ENCODE measurements at places on chromosomes 12 and 14.

DNA sequence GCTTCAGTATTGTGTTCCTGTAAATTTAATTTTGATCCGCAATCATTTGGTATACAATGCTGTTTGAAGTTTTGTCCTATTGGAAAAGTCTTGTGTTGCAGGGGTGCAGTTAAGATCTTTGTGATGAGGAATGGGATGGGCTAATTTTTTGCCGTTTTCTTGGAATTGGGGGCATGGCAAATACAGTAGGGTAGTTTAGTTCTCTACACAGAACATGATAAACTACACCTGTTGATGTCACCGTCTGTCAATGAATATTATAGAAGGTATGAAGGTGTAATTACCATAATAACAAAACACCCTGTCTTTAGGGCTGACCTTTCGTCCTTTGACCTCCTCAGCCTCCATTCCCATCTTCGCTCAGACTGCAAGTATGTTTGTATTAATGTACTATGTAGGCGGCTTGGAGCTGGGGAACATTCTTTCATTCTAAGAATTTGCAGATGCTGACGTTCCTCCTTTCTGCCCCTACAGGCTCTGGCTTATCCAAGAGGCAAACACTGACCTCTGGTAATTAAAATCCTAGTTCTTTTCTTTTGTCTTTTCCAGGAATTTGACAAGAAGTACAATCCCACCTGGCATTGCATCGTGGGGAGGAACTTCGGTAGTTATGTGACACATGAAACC, 1.7 kb downstream of the DYNLL1 start:
- DNase-seq: no peak

GRCh38 chr14:91405241-91405721, 12.3 kb downstream of the CCDC88C start:
- no peak for DNase-seq

GRCh38 chr12:91256411-91256810, 73.8 kb upstream of the DCN start:
- no peak for DNase-seq

- DNase-seq: no peak
Observed at GRCh38 chr12:92871116-92871515, 58.0 kb downstream of the EEA1 start.

GRCh38 chr12:62774794-62775193, 160.2 kb downstream of the PPM1H start:
- DNase-seq: no peak

- peak; percentile 35 for DNase-seq
Observed at GRCh38 chr12:13374793-13375192, 178.3 kb downstream of the EMP1 start.

DNA sequence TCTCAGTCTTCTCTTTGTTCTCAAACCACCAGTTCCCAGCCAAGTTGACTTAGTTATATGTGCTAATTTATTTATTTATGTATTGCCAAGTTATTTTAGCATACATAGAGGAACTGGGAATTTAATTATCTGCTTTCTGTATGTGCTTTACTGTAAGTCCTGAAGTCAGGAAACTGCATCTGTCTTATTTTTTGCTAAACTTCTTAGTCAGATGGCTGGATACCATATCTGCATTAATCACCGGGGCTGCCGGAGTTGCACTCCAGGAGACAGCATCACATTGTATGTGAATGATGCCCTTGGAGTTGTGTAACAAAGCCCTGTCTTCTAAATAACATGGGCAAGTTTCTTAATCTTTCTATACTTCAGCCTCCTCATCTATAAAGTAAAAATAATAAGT, 96.2 kb downstream of the MON2 start:
- no peak for DNase-seq

DNA sequence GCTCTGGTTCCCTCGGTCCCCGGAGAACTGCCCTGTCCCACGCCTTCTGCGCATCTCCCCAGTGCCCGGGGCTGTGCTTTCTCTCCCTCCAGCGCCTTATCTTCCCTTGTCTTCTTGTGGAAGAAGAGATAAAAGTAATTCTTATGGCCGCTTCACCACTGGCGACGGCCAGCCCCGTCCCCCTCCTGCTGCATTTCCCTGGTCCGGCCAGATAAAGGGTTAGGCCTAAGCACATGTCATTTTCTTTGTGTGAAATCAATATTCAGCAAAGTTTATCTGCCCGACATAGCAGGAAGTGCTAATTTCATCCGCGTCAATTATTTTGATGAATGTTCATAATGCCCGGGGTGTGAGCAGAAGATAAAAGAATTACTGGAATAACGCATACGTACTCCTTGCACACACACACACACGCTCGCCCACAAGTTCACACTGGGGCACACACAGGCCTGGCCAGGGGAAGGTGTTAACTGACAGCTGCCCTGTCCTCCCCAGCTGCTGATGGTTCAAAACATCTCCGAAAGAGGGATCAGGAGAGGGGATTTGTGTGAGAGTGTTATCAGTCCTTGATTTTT, 177.7 kb upstream of the LHX5 start:
- DNase-seq: no peak

- no peak for DNase-seq
Observed at GRCh38 chr12:92434607-92435025, 268.2 kb upstream of the PLEKHG7 start.

- DNase-seq: no peak
Observed at GRCh38 chr12:123129621-123130020, 21.3 kb downstream of the PITPNM2 start.

GRCh38 chr12:32146074-32146873, 39.6 kb downstream of the BICD1 start:
- DNase-seq: no peak

GRCh38 chr14:56342494-56342942, 224.3 kb downstream of the PELI2 start:
- DNase-seq: no peak

DNA sequence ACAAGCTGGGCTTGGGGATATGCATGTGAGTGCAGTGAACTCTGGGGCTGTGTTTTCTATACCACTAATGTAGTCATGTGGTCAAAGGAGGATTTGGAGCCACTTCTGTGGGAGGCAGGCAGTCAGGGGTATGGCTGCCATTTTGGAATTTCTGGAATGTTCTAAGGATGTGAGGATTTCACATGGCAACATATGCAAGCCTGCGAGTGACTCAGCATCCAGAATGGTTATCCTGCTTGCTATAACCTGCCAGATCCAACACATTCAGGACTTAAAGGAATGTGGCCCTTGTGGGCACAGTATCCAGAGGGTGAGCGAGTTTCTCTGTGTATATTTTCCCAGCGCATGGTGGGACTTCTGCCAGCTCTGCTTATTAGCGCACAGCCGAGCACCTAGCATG, 249.2 kb upstream of the PWP1 start:
- no peak for DNase-seq

GRCh38 chr12:53233671-53234121, 1.7 kb upstream of the RARG start:
- no peak for DNase-seq

DNA sequence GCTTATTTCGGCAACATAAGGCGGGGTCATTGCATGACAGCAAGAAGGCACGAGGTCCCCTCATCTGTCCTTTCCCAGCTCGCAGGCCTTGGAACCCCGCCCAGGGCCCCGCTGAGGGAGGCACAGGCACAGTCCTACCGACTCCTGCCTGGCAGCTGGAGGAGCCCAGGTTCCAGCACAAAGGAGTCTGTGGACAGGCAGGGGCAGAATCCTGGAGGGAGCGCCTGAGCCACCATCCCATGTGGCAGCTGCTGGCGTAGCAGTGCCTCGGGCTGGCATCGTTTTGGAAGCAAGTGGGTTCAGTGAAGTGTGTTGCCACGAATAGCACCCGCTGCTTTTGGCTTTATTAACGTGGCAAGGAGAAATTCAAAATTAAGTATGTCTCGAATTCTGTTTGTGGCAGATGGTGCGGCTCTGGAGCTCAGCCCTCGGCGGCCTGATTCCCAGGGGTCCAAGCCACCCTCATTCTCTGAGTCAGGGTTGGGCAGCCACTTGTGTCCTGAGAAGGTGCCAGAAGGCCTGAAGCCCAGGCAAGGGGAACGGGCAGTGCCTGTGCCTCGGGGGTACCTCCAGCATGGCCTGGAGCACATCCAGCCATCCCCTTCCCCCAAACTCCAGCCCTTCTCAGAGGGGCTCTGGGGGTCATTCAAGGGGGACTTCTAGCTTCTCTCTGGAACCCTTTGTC, 35.9 kb downstream of the SLC8B1 start:
- peak; percentile 90 for DNase-seq

- no peak for DNase-seq
Observed at GRCh38 chr14:68442828-68443629, 349.8 kb downstream of the ZFP36L1 start.

GRCh38 chr12:11922361-11922760, 148.4 kb upstream of the BCL2L14 start:
- DNase-seq: no peak

DNA sequence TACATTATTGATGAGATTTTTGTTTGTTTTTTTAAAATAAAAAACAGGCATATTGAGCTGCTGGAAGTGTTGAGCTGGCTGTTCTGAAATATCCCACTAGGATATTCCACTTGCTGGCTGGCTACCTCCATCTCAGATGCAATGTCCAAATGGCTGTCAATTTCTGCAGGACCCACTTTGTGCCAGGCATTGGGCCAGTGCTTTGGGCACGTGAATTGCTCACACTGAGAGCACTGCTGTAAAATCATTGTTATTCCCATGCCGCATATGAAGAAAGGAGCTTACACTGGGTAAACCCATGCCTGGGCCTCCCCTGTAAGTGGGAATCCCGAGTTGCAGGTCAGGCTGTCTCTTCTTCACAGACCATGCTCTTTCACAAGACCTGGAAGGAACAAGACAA, 56.7 kb downstream of the RGS6 start:
- peak; percentile 58 for DNase-seq

- DNase-seq: no peak
Observed at GRCh38 chr12:44000309-44000952, 164.6 kb downstream of the TMEM117 start.

DNA sequence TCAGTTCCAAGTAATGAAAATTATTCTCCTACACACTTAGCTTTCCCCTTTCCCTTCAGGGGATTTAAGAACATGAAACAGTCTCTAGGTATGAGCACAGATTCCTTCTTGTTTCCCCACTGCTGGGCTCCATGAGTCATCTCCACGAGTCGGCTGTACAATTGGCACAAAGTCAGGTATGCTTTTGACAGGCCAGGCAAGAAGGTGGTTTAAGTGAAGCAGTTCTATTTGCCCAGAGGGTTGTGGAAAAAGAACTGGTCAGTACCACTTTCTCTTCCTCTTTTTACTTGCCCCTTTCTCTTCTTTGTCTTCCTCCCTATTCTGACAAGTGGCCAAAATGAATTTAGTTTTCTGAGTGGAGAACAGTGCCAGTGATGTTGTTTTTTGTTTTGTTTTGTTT, 16.3 kb downstream of the DYNC1H1 start:
- no peak for DNase-seq

DNA sequence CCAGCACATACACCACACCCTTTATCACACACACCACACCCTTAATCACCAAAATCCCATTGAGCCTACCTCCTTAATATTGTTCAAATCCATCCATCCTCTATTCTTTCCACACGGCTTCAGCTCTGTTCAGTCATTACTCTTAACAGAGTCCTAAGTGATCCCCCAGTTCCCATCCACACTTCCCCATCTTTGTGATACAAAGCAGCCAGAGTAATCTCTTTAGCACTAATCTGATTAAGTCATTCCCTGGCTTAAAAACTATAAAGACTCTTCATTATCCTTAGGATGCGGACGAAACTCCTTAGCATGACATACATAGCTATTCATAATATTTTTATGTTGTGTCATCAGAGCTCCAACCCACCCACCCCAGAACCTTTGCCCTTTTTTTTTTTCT, 14.7 kb upstream of the MFAP5 start:
- DNase-seq: no peak

- DNase-seq: no peak
Observed at GRCh38 chr12:108531929-108532848, 17.1 kb downstream of the FICD start.

DNA sequence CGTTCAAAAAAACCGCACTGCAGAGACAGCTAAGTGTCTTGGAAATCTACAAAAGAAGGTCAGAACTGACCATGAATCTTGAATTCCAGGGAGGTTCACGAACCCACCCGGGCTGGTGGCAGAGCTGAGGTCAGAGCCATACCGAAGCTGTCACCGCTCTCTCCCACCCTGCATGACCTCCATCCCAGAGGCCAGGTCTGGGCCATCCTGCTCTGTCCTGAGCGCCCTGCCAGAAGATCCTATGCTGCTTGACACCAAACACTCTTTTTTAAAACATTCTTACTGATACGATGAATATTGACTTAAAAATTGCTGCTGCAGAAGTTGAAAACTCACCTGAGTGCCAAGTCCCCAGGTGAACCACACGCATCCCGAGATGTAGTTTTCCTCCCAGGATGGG, 329.1 kb upstream of the FKBP4 start:
- DNase-seq: no peak

- DNase-seq: no peak
Observed at GRCh38 chr12:94092516-94093241, 55.7 kb upstream of the PLXNC1 start.

DNA sequence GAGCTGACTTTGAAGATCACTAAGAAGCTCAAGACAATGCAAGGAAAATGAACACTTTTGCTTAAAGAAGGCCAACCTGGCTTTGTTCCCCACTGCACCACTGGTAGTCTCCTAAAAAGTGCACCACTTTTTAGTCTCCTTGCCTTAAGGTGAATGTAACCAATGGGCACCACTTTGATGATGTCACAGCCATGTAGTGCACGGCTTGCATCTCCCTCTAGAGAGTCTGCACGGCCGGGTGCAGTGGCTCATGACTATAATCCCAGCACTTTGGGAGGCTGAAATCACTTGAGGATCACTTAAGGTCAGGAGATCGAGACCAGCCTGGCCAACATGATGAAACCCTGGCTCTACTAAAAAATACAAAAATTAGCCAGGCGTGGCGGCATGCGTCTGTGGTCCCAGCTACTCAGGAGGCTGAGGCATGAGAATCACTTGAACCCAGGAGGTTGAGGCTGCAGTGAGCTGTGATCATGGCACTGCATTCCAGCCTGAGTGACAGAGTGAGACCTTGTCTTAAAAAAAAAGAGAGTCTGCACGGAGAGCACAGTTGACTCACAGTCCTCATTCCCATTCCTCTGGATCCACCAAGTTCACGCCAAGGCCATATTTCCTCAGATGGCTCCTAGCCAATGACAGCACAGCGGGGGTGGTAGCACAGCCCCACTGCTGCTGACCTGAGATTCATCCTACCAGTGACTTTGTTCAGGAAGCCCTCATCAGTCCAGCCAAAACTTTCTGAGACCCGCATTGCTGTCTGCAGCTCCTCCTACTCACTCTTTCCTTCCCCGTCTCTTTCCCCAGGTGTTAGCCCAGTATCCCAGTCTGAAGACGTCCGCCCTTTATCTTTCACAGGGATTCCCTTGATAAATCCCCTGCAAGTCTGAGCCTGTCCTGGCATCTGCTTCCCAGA, 16.5 kb upstream of the IFT81 start:
- no peak for DNase-seq

GRCh38 chr12:26226122-26226521, 30.7 kb downstream of the SSPN start:
- no peak for DNase-seq
